GM23248 (cell line): ENCODE measurements at places on chromosomes 4 and X.

DNA sequence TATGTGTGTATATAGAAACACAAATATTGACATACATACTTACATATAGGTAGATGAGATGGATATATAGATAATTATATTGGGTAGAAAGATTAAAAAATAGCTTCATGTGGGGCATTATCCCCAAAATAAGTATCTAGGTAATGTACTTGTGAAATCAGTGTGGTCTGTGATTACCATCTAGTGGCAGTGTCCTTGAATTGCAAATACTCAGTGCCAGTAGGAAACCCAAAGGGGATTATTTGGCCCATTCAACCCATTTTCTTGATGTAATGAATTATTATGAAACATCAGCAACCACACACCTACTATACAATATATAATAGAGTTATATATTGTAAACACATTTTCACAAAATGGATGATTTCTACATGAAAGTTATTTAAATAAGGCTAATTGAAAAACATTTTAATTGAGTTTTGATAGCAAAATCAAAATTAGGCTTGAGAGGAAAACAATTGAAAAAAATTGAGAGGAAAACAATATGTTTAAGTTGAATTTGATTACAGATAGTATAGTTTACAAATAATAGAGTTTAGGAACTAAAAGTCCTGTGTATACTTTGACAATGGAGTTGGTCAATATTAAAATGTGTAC, 389.4 kb downstream of the GALNTL6 start:
- peak; percentile 51 for DNase-seq

GRCh38 chr4:119942806-119943205, 123.8 kb downstream of the MAD2L1 start:
- no peak for DNase-seq

DNA sequence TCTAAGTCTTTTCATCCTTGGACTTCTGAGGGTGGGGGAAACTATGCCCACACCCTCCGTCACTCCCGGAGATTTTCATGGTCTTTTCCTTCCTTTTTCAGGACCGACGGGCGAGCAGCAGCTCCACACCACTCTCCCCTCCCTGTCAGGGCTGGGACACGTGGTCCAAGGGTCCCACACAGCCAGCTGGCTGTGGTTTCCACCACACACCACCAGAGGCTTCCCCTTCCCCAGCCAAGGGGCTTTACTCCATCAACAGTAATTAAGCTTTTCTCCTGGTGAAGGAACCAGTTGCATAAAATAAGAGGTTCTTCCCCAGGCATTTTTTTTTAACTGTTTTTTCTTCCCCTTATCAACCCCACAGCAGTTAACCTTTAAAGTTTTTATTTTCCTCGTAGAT, 453.9 kb downstream of the GPAT3 start:
- DNase-seq, result no peak

DNA sequence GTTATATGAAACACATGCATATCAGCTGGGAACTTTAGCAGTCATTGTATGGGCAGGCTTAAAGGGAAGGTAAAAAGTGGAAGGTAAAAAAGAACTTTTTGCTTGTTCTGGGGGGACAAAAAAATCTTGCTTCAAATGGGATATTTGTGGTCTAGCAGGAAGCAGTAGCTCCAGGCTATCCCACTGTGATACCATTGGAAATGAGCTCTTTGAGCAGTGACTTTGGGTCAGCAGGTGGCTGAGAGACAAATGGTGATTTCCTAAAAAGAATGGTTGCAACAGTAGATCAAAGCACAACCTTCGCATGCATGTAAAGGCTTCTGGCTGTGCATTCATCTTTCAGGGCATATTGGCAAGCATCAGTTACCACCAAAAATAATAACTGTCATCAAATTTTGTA, 106.2 kb downstream of the RS1 start:
- no peak for DNase-seq

GRCh38 chr4:43234626-43235415, 342.3 kb downstream of the GRXCR1 start:
- DNase-seq, result peak; percentile 47

- DNase-seq, result peak; percentile 5
Observed at GRCh38 chrX:24870143-24870542, 145.6 kb downstream of the ARX start.

- DNase-seq, result peak; percentile 90
Observed at GRCh38 chrX:45710081-45710801, 509.6 kb upstream of the DIPK2B start.

DNA sequence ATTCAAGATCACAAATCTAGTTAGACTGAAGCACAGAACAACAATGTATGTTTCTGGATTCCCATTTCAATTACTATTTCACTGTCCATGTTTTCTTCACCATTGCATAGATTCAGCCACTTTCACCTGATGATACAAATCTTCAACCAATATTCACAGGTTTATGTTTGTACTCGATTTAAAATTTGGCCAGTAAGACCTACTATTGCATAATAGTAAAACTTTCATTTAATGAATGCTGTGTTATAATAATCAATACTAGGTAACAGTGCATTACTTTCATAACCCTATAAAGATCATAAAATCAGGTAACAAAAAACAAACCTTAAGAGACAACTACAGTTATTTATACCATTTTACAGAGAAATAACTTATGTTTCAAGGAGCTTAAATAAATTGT, 2209.1 kb downstream of the ARAP2 start:
- no peak for DNase-seq

DNA sequence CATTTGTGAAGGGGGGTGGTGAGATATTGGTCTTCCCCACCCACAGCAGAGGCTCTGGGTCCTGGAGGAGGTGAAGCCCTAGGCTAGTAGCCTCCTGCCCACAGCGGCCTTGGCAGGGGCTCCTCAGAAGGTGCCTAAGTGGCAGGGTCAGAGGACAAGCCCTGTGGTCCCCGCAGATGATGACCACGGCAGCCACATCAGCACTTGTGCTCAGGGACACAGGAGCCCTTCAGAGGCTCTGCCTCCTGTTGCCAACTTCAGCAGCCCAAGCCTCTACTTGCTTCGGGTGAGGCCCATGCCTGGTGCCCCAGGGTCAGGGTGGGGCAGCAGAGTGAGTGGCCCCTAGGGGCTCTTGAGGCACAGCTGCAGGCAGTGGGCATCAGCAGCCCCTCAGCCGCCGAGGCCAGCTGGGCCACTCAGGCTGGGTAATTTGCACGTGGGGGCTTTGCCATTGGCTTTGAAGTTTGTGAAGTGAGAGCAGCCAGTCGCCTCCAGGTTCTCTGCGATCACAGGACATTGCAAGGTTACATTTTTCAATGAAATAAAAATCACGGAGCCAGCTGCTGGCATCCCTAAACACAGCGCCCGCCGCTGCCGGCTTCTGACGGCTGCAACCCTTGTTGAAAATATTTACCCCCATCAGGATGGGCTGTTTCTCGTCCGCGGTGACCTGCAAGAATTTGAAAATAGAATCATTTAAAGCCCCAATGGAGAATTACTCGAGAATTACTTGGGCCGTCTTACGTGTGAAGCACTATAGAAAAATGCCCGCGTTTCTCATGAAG, 108.5 kb downstream of the HMX1 start:
- no peak for DNase-seq

GRCh38 chr4:165439981-165440380, 61.2 kb downstream of the CPE start:
- no peak for DNase-seq

- DNase-seq, result no peak
Observed at GRCh38 chrX:74510401-74510800, 89.1 kb downstream of the SLC16A2 start.

GRCh38 chrX:108640817-108641216, 95.5 kb downstream of the IRS4 start:
- no peak for DNase-seq

- peak; percentile 57 for DNase-seq
Observed at GRCh38 chr4:111631215-111631999, 513.8 kb upstream of the FAM241A start.

DNA sequence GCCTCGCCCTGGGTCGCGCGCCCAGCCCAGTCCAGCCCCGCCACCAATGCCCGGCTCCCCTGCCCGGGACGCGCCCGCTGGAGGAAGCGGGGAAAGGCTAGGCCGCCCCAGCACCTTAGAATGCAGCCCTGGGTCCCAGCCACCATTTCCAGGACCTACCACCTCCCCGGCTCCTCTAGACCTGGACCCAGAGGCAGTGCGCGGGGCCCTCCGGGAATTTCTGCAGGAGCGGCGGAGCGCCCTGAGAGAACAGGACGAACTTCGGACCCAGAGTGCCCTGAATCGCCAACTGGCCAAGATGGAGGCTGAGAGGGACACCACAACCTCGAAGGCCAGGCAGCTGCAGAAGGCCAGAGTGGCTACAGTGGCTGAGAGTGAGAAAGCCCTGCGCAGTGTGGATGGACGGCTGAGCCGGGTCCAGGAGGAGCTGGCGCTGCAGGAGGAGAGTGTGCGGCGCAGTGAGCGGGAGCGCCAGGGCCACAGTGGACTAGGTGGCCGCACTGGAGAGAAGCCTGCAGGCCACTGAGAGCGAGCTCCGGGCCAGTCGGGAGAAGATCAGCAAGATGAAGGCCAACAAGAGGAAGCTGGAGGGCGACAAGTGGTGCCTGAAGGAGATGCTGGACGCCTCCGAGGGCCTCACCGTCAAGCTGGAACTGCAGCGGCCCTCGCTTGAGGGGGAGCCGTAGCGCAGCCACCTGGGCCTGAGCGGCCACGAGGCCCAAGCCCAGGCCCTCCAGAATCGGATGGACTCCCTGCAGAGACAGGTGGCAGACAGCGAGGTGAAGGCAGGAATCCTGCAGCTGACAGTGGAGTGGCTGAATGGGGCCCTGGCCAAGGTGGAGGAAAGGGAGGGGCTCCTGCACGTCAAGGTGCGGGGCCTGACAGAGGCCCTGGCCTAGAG, 15.5 kb downstream of the SMIM10L2A start:
- no peak for DNase-seq

DNA sequence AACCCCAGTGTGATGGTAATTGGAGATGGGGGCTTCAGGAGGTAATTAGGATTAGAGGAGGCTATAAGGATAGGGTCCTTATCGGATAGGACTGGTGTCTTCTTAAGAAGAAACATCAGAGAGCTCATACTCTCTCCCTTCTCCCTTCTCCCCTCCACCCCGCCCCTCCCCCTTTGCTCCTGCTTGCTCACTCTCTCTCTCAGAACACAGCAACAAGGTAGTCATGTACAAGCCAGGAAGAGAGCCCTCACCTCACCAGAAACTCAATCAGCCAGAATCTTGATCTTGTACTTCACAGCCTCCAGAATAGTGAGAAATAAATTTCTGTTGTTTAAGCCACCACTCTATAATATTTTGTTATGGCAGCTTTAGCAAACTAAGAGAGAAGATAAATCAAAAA, 4.5 kb downstream of the DDX60L start:
- peak; percentile 23 for DNase-seq

DNA sequence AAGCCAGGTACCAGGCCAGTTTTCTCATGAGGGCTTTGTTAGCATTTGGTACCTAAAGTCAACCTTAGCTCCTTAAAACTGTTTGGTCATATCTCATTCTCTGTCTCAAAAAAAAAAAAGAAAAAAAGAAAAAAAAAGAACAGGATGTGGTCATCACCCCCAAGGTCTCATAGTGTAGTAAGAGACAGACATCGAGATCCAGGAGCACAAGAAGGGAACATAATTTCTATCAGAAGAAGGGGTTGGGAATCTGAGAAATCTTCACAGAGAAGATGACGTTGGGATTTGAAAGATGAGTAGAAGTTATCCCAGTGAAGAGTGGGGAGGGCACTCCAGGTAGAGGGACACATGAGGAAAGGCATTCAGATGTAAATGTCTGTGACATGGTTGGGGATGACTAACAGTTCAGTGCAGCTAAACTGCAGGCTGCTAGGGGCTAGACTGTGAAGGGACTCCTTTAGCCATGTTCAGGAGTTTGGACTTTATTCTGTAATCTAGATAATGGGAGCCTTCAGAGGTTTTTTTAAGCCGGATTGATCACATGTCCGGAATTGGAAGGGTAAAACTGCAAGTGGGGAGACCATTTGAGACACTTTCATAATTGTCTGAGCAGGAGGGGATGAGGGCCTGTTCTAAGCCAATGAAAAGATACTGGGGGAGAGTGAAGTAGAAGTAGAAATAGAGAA, 26.9 kb upstream of the GJB1 start:
- no peak for DNase-seq

DNA sequence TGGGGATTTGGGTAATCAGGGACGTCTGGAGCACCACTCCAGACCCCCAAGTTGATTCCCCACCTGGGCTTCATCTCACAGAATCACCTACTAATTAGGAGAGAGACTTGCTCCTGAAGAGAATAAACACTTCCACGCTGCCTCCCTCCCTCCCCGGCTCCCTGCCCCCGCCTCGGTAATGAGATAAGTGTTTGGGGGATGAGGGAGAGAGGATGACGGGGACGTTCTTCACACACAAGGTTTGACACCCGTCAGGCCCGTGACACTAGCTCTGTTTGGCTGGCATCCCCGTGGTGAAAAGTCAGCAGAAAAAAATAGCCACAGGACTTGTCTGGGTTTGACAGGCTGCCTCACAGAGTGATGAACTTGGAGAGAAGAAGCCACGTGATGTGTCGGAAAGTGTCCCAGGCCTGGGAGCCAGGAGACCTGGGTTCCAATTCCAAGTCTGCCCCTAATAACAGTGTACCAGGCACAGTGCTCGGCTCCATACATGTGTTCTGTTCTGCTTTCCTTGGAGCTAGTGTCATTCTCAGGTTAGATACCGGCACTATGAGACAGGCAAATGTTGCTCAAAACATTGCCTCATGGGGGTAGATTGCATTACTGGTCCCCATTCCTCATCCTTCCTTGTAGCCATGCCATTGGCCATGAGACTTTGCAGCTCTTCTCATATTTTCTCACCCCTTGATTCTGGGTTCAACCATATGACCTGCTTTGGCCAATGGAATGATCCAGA, 578.0 kb downstream of the BCOR start:
- DNase-seq, result no peak

DNA sequence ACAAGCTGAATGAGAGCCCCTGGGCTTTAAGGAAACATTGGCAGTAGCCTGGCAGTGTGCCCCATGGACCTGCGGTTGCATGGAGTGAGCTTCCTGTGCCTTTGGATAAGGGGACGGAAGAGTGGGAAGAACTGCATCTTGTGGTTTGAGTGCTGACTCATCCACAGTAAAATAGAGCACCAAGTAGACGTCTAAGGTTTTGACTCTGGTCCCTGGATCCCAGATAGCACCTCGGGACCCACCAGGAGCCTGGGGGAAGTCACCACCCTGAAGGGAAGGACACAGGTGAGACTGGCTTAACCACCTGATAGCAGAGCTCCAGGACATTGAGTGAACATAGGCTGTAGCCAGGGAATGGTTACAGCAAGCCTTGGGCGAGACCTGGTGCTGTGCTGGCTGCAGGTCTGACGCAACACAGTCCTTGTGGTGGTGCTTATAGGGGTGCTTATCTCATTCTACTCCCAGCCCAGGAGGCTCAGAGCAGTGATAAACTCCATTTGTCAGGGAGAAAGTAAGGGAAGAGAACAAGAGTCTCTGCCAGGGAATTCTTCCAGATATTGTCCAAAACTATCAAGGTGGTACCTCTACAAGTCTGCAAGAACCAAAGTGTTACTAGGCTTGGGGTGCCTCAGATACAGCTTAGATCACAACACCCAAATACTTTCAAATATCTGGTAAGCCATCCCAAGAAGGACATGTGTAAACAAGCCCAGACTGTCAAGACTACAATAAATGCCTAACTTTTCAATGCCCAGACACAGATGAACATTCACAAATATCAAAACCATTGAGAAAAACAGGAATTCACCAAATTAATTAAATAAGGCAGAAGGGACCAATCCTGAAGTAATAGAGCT, 123.6 kb upstream of the TET2 start:
- no peak for DNase-seq
